ENCODE measurements at places on chromosomes 2 and 18.

GRCh38 chr2:137507237-137507636, 457.0 kb upstream of the HNMT start:
- DNase-seq = no peak

- DNase-seq = no peak
These were observed 61.4 kb downstream of the TWIST2 start for GRCh38 chr2:238908960-238909951.

GRCh38 chr2:233968556-233968955, 51.4 kb downstream of the TRPM8 start:
- no peak for DNase-seq

GRCh38 chr2:191615596-191615995, 62.3 kb upstream of the NABP1 start:
- no peak for DNase-seq

GRCh38 chr2:17628349-17629261, 88.1 kb downstream of the VSNL1 start:
- DNase-seq = no peak

Data from activated T-helper 2 cell treated with anti-CD3 and anti-CD28 coated beads, Interferon-gamma antibody, Interleukin-2, Interleukin-4, amounts not matched to agents 10 μg/mL and 5 μg/mL and 100 μg/mL, durations not matched to agents 14 hours and 24 hours and 36 hours (primary cell).